ENCODE measurements at places on chromosomes 2 and 18.

DNA sequence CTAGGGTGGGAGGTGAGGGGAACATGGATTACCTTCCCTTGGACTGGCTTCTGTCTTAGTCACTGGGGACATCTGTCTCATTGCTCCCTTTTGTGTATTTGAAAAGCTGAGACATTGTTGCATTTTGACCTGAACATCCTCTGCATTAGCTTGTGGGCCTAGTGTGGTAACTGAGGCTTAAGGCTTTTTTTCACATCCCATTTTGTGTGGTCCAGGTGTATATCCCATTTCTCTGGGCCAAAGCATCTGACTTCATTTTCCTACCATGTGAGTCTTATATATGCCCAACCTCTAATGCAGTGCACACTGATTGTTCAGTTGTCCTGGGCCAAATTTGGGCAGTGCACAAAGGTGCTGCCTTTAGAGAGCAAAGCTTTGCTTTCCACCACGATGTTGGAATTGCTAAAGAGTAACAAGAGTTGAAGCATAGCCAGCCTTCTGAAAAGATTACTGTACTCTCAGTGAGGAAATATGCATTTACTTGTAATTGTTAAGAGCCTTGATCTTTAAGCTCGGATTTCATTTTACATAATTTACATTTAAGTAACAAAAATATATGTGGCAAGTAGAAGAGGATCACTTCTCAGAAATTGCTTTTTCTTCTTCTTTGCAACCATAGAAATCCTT is 13.3 kb downstream of the PRKCE start:
- DNase-seq, result no peak

DNA sequence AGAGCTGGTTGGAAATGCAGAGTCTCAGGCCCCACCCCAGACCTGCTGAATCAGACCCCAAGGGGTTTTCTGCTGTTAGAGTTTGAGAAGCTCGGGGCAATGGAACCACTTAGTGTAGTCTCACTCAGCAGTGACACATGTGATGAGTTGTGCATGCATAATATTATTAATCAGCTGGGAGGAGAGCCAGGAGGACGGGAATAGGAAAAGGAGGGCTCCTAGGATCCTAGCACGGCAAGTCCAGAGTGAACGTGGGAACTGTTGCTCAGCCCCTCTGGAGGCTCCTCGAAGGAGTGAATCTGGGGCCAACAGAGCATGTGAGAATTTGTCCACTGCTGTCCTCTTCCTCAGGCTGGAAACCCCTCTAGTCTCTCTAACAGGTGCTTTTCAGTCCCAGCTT is 87.1 kb downstream of the HS1BP3 start:
- DNase-seq, result no peak

- no peak for DNase-seq
These were observed 133.0 kb downstream of the CELF4 start for GRCh38 chr18:37432436-37433195.

DNA sequence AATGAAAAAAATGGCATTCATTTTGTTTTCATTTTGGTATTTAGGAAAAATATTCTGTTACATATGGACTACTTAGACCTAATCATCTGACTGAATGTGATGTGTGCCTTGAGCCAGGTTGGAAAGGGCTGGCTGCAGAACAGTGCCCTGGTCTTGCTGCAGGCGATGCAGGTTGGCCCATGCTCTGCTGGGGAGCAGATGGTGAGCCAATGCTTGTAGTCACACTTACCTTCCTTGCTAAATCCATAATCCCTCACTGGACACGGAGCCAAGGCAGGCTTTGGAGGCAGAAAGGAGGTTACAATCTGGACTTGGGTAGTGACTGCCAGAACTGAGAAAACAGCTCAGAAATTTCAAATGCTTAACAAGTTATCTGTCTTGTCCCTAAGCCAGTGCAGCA is 228.7 kb downstream of the ARHGAP15 start:
- DNase-seq, result no peak

DNA sequence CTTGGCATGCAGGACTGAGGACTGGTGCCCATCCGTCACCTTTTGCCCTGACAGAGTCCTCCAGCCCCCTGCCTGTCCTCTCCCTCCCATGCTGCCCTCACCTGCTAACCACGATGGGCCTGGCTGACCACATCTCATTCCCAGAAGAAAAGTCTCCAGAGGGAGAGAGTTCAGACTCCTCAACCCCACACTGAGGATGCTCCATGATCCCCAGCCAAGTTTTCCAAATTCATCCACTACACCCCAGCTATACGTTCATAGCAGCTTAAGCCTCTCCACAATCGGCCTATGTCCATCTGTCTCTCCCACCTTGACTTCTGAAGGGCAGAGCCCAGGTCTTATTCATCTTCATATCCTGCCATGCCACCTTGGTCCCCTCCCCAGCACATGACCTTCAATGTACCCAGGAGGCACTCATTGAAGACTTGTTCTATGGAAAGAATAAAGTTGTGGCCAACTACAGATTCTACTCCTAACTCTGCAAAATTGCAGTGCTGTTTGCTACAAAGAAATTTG is 115.6 kb upstream of the ID2 start:
- DNase-seq, result peak; percentile 9

- DNase-seq, result no peak
These were observed 948.5 kb downstream of the SLC4A3 start for GRCh38 chr2:220575963-220576362.

DNA sequence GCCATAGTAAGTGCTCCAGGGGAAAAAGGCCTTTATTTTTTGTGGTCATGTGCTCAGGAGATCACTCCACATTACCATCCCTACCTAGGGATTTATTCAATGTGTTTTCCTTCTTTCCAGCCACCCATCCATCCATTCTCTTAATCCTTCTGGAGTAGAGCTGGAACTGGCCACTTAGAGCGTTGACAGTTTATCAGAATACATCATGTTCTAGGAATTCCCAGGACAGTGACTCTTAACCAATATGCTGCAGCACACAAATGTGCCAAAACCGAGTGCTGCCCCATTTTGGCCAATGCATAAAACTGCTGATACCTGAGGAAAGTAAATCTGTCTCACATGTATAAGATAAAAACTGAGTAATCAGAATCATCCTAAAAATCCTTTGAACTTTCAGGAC is 63.7 kb downstream of the FARSB start:
- DNase-seq, result no peak

DNA sequence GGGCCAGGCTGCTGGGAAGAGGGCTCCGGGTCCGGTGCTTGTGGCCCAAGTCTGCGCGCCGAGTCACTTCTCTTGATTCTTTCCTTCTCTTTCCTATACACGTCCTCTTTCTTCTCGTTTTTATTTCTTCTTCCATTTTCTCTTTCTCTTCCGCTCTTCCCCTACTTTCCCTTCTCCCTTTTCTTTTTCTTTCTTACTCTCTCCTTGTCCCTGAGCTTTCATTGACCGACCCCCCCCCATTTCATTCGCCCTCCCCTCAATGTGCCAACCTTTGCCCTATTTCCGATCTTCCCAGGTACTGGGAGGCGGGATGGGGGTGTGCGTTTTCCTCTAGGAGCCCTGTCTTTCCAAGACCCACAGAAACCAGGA is 1.8 kb downstream of the ONECUT2 start:
- no peak for DNase-seq

DNA sequence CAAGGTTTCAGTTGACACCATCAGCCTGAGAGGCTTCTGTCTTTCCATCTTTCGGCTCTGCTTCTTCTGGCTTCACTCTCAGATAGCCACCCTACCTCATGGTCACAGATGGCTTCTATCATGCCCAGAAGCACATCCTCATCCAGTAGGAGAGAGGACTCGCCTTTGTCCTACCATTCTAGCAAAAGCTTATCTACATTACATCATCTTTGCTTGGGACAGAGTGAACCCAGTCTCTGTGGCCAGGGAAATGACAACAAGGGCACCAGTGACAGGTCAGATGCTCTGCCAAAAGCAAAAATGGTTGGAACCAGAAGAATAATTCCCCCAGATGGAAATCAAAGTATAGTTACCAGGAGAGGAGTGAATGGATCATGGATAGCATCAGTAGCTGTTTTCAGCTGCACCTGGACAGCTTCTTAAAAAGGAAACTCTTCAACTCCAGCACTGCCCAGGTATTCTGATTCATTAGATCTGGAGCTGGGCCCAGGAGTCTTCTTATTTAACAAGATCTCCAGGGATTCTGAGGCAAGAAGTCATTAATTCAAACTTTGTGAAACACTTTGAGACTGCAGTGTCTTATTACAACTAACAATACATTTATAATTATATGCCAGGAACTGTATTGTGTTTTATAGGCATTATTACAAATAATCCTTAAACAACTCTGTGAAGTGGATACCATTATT is 257.7 kb upstream of the UBE2E3 start:
- no peak for DNase-seq

- no peak for DNase-seq
These were observed 528.8 kb downstream of the CMPK2 start for GRCh38 chr2:6336752-6337471.

- no peak for DNase-seq
These were observed 2.3 kb upstream of the ONECUT2 start for GRCh38 chr18:57432751-57433400.

Data from CD8-positive, alpha-beta T cell (primary cell).